Vagina (tissue), 2 donors: ENCODE measurements at places on chromosomes 13 and 19. TPM values are rescaled to one million over a fixed set of nuclear protein-coding genes. Genes with fewer than 3 reads are reported as not detected.

DNA sequence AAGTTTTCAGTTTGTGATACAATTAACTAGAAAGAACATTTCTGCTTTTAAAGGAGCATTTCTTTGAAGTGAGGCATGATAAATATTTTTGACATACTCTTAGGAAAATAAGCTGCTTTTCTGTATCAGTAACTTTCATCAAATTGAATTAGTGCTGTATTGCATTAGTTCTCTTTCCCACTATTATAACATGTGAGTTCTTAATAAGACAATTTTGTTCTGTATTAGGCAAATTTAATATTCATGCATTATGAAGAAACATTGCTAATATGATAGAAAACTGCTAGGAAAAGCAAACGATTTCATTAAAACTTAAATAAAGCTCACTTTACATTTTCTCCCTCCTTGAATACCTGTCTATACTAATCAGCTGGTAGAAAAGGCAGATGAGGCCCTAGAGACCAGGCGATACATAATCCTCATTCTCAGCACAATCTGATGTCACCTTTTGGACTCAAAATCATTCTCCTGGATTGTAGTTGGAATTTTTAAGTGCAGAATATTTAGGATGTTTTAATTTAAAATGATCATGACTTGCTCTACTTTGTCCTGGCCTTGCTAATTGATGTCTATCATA lies 1636.8 kb downstream of the PCDH9 start:
- no peak for DNase-seq

XPO4 gene
- 17.7 TPM for total RNA-seq

DNA sequence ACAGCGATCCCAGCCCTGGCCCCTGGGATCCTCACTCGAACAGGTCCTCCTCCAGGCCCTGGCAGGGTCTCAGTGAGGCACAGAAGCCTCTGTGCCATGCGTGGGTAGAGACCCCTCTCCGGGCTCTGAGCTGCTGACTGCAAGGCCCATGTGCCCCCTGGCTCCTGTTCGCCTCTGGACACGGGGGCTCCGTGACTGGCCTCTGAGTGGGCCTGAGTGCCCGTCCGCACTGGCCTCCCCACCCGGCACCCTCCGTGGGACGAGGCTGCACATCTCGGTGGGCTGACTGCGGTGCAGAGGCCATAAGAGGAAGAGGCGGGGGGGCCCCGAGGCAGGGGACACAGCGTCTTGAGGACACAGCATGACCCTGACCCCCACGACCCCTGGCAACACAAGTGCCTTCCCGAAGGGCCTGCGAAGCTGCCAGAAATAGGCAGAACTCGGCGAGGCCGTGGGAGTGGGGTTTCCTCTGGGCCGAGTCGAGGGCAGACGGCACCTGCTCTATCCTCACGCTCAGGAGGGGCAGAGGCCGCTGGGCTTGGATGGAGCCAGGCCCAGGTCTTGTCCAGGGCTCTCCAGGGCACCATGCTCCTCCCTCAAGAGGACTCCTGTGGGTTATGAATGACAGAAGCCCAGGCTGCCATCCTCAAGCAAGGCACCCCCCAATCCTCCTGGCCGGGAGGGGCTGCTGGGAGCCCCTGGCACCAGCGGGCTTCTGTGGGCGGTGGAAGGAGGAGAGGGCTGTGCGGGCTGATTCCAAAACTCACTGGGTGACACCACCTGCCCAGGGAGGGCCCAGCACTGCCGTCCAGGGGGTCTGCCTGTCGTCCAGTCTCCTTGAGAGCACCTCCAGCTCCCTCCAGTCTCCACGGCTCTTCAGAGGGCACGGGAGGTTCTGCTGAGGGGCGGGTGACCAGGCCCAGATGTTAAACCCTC lies 52.6 kb downstream of the RASA3 start:
- no peak for DNase-seq

DNA sequence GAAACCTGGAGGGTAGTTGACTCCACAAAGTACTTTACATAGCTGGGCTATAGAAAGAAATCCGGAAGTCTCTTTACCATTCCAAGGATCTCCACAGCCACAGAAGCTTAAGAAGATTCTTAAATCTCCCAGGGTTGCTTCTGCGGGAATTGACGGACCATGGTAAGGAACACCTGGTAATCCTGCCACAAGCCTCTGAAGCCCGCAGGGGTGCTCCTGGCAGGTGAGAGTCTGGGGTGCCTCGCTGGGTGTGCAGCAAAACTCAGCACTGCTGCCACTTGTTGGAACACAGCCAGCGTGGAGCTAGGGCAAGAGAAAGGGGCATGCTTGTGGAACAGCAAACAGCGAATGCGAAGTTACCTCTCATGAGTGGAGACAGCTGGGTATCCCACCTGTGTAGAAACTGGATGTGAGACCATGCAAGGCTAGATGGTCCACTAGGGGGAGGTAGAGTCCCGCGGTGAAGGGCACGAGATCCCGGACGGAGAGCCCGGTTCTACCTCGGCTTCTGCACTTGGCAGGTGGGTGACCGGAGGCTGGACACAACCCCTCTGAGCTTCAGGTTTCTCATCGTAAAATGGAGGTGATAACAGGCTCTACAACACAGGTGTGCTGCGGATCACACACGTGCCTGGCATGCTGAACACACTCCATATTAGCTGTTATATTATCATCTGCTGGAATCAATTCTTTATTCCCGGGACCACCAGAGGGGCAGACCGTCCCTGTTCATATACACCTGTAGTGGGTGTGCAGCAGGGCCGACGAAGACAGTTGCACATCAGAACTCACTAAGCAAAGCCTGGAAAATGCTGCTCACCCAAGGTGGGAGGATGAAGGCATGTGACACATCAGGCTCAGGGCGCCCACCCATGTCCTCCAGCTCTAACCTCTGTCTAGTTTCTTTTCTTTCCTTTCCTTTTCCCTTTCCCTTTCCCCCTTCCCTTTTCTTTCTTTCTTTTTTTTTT lies 24.1 kb upstream of the UBAC2 start:
- no peak for DNase-seq

DNA sequence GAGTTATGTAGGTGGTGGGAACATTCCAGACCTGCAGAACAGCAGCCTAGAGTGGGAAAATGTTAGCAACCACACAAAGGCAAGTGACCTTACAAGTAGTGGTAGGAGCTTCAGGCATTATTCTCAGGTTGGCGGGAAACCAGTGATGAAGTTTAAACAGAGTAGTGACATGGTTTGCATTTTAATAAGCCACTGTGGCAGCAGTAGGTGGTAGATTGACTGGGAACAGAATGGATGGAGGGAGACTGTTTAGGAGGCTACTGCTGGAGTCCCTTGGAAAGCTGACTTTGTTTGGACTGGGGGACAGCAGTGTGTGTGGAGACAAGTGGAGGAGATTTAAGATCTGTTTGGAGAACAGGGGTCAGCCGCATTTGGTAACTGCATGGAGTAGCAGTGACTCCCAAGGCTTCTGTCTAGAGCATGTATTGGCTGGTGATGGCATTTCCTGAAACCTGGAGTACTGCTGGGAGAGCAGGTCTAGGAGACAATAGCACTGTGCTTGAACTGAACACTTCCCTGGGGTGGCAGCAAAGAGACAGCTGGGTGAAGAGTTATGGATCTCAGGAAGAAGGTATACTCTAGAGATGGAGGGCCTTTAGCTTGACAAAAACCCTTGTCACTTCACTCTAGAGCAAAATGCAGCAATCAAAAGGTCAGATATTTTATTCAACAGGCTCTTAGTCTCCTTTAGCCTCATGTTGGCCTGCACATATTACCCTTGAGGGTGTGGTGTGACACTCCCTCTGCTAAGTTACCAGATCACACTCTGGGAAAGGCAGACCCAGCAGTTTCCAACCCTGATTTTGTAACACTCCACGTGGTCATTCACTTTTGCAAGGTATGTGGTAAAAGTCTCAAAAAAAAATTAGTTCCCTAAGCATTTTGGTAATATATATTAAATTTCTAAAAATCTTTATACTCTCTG lies 70.3 kb downstream of the DHRS12 start:
- DNase-seq, result no peak

- no peak for DNase-seq
These were observed 18.2 kb downstream of the CEBPG start for GRCh38 chr19:33391631-33392249.

DNA sequence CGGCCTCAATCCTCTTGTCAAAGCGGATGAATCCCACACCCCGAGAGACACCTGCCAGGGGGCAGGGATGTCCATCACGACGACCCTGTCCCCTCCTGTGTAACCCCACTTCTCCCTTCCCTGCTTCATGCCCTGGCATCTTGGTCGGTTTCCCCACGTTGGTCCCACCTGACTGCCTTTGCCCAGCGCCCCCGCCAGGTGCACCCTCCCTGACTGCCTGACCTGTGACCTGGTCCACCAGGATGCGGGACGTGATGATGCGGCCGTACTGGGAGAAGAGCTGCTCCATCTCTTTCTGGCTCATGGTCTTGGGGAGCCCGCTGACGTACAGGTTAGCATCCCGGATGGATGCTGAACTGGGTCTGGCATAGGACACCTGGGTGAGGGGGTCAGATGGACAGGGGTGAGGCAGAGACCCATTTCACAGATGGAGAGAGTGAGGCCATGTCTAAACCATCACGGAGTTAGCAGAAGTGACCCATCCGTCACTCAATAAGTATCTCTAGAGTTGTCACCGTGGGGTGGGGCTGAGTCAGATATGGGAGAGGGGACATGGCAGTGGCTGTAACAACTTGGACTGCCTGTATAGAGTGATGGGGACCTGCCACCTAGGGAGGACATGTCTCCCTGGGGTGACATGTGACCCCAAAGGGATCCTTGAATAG lies 22.5 kb downstream of the ELAVL3 start:
- no peak for DNase-seq

CPT1C gene
- total RNA-seq, result 12.3 TPM

DNA sequence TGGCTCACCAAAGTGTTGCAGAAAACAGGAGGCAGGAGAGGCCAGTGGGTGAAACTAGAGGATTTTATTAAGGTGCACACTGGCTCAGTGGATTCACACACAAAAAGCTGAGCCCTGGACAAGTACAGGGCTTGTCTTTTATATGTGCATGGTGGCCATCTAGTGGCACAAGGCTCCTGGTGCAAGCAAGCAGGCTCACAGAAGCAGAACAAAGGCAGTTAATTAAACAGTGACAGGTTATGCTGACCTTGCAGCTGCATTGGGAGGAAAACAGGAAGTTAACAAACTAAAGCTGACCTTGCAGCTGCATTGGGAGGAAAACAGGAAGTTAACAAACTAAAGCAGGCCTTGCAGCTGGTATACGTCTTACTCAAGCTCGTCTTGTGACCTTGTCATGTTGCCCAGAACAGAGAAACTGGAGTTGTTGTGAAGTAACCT lies 65.3 kb upstream of the ZNF681 start:
- no peak for DNase-seq

- DNase-seq, result no peak
These were observed 837 bp downstream of the FSD1 start for GRCh38 chr19:4305257-4305612.
